ENCODE measurements at places on chromosomes 1 and 21.

GRCh38 chr1:32272557-32273390 lies 19.1 kb upstream of the HDAC1 start:
- DNase-seq: no peak

DNA sequence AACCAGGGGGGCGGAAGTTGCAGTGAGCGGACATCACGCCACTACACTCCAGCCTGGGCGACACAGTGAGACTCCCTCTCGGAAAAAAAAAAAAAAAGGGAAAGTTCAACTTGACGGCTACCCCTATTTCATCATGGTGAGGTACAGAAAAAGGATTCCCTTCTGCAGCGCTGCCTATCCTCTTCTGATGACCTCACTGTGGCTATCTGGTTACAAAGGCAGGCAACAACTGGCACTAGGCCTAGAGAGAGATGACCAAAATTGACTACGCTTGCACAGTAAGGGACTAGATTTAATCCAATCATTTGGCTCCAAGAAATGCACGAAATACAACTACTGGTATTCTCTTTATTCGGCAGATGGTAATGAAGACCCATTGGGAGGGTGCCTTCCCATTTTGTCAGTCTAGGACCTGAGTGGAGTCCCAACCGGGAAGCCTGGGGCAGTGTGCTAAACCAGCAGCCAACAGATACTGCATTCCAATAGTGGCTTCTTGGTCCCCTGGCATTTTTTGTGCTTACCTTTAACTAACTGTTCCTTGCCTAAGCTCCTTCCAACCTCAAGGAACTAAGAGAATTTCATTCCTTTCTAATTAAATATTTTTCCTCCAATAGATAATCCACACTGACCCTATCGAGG lies 36.6 kb downstream of the ITPKB start:
- no peak for DNase-seq

DNA sequence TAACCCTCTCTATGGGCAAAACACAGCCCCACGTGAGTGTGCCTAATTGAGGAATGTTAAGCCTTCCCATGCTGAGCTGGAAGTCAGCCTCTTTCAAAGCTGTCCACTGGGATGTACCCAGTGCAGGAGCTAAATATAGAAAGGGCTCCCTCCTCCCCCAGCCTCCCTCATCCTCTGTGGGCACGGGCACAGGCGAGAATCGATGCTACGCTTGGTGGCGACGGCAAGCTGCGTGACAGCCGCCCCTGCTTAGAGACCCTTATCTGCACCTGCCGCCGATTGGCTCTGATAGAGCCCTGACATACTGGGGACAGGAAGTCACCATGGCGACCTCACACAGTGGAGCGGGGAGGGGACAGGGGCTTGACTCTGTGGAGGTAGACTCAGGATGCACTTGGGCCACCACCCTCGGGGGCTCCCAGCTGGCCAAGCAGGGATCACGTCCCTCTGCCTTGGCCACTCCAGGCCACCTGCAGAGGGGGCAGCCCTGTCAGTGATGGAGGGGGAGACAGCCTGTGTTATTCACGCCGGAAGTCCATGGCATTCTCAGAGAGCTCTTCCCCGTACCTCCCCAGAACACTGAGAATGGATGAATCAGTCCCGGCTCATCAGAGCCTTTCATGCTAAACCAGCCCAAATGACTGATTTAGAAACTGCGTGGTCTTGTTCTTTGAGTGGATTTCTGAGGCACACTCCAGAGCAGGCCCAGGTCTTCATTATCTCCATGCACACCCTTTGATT lies 84.8 kb downstream of the KCND3 start:
- no peak for DNase-seq

DNA sequence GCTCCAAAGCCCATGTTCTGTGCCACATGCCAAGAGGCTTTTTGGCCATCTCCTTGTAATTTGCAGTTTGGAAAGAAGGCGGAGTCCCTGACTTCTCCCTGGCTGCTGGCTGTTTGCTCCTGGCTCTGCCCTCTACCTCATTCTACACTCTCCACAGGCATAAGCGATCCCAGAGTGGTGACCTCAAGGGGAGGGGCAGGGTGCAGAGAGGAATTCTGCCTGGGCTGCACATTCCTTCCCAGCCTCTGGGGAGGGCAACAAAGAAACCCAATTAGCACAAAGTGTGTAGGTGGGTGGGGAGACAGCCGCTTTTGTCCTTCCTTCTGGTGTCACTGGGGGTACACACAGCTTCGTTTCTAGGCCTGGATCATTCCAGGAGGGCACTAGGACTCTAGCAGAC lies 95.3 kb downstream of the HIVEP3 start:
- no peak for DNase-seq

Data from D341Med (cell line).